Activated CD4-positive, alpha-beta T cell treated with anti-CD3 and anti-CD28 coated beads, Interleukin-10, Interleukin-2, amounts not matched to agents 100 ng/mL and 50 ng/mL, durations not matched to agents 16 hours and 8 hours (primary cell): ENCODE measurements at places on chromosomes 6 and 20.

DNA sequence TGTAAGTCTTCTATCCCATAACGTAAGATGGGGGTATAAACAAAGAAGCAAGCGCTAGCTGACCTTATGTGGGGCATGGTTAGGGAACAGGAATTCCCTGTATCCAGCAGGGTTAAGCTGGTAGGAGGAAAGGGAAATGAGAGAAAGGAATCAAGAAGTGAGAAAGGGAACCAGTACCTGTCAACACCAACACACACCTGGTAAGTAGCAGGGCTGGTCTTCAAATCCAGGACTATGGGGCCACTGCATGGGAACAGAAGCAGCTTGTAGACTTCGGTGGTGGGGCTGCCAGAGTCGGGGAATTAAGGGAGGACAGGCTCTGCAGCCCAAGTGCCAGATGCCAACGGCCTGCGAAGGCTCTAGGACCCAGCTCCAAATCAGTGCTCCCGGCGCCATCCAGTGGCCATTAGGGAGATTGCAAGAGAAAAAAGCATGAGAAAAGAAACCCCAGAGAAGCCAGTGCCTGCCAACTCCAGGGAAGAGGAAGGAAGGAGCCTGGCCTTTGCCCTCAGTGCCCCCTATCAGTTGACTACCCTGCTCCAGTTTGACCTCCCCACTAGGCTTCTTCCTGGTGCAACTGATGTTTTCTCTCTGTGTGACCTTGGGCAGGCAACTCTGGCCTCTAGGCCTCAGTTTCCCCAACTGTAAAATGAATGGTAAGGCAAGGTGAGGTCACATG is 15.8 kb upstream of the RBPJL start:
- peak; percentile 80 for DNase-seq

DNA sequence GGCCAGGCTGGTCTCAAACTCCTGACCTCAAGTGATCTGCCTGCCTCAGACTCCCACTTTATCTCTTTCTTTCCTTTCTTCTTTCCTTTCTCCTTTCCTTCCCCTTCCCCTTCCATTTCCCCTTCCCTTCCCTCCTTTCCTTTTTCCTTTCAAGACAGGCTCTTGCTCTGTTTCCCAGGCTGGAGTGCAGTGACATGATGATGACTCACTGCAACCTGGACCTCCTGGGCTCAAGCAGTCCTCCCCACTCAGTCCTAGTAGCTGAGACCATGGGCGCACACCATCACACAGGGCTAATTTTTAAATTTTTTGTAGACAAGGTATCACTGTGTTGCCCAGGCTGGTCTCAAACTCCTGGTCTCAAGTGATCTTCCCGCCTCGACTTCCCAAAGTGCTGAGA is 377.6 kb upstream of the ZFP64 start:
- no peak for DNase-seq

GRCh38 chr6:163405412-163406309 is 8.9 kb upstream of the QKI start:
- DNase-seq: no peak

DNA sequence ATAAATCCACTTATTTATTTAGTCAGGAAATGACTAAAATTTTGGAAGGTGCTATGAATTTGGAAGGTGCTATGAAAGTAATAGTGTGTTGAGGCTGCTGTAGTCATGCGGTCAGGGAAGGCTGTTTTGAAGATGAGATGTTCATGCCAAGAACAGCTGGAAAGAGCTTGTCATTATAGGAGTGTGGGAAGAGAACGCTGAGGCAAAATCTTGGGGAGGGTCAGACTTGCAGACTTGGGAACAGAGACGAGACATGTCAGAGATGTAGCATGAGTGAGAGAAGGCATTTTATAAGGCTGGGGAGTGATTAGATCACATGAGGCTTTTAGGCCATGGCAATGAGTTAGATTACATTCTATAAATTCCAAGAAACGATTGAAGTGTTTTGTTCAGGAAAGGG is 124.0 kb upstream of the B3GAT2 start:
- DNase-seq: no peak

GRCh38 chr6:154138793-154139192 is 99.8 kb downstream of the OPRM1 start:
- DNase-seq: no peak

DNA sequence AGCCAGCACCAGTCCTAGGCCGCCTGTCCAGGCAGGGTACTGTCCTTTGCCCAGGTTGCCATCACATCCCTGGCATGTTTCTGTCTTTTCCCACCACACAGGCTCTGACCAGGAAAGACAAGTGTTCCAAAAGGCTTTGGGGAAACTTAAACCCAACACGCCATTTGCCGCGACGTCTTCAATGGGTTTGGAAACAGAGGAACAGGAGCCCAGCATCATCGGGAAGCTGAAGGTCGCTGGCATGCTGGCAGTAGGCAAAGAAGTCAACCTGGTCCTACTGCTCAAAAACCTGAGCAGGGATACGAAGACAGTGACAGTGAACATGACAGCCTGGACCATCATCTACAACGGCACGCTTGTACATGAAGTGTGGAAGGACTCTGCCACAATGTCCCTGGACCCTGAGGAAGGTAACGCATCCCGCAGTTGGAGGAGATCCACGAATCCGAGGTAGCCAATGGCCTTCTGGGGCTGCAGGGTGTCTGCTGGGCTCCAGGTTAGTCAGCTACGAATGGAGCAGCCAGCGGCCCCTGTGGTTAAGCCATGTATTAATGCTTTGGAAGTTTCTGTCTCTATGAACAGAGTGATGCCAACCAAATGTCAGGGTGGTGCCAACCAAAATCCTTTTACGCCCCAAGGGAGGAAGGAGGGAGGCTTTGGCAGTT is 36.2 kb downstream of the TGM3 start:
- no peak for DNase-seq

GRCh38 chr6:39898625-39899024 is 35.6 kb downstream of the MOCS1 start:
- DNase-seq: no peak

DNA sequence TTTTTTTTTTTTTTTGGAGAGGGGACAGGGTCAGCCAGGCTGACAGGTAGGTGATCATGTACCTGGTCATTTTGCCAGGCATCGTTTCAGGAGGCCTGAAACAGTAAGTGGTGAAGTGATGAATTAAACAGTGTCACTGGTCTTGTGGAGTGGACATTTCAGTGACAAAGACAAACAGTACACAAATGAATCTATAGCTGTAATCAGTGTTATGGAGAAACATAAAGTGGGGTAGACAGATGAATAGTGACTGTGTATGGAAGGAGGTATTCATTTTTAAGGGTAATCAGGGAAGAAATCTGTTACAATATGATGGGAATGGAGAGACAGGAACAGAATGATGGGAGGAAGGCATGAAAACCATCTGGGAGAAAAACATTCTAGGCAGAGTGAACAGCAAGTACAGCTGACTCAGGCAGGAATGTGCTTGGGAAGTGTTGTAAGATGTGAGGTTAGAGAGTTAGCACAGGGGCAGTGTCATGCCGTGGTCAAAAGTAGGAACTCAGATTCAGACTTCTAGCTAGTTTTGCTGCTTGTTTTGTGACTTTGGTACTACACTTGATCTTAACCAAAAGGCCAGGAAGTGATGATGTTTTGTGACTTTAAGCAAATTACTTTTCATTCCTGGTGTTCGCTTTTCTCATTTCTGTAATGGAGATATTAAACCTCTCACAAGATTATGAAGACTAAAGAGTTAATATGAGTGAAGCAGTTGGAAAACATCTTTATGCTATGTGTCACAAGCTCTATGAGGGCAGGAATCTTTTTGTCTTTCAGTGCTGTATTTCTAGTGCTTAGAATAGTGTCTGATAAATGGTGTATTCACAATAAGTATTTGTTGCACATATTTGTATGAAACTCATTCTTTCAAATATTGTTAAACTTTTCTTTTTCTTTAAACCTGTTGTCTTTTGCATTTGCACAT is 43.4 kb downstream of the QKI start:
- peak; percentile 15 for DNase-seq

GRCh38 chr6:76790045-76790796 is 673.1 kb downstream of the HTR1B start:
- DNase-seq: no peak

DNA sequence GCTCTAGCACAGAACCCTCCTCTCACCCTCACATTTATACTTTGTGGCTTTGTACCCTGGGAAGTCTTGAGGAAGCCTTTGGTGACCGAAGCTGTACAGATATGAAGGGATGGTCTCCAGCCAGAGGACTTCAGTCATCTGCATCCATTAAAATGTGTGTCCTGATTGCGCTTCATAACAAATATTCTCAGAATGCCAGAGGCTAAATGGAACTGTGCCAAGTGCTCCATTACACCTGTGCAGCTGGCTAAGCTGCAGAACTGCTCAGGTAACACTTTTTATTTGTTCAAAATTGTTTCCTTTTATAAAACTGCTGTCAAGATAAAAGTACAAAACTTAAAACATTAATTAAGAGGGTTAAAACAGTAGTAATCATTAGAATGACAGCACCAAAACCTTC is 22.3 kb downstream of the TPBG start:
- DNase-seq: no peak

- DNase-seq: no peak
Observed at GRCh38 chr6:147205690-147206600, 1.7 kb downstream of the STXBP5 start.

DNA sequence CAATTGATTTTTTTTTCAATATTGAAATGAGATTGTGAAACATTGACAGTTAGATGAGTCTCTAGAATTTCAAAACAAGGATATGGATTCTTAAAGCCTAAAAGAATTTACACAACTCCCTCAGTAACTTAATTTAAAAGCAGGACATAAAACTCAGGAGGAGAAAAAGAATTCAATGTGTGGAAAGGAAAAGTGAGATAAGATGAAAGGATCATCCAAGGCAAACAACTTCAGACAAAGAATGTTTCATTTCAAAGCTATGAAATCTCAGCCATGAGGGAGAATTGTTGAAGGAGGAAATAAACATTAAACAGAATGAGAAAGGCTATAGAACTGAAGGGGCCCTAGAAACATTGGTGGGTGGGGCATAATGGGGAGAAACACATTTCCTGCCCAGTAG is 191.7 kb upstream of the NOX3 start:
- no peak for DNase-seq

- peak; percentile 31 for DNase-seq
Observed at GRCh38 chr6:71289039-71289801, 609 bp downstream of the OGFRL1 start.

DNA sequence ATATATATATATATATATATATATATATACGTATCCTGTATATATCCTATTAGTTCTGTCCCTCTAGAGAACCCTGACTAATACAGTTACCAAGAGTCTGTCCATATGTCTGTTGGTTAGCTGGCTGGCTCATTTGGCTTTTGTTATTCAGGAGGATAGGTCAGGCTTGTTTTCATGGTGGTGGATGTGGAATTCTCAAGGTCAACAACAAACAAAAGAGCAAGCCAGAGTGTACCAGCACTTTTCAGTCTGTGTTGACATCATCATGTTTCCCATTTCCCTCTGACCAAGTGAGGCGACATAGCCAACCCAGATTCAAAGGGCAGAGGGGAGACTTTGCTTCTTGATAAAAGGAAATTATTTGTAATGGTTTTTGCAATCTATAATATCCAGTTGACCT is 88.5 kb upstream of the PTCHD4 start:
- no peak for DNase-seq

DNA sequence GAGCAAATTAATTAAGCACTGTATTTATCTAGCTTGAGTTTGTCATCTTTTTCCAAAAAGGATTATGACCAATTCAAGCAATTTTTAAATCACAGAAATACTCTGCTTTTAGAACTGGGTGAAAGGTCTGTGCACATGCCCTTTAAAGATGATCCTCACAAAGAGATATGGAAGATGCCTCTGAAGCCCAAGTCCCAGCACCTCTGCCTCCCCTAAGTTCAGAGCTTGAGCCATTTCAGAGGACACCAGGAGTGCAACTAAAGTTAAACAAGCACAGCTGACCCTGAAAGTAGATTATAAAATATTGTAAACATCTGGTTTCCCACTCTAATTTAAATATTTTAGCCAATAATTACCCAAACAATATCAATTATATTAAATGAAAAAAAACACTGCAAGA is 139.5 kb upstream of the BEND6 start:
- DNase-seq: no peak

- DNase-seq: no peak
Observed at GRCh38 chr20:43189554-43190331, at the start of gene PTPRT. PTPRT (minus strand) TSS chr20:43189906; CDS start chr20:43189733, 173 bp downstream.

- DNase-seq: no peak
Observed at GRCh38 chr6:4510906-4511640, 265.1 kb upstream of the CDYL start.

- peak; percentile 12 for DNase-seq
Observed at GRCh38 chr6:28543651-28544610, 18.2 kb downstream of the GPX5 start.

DNA sequence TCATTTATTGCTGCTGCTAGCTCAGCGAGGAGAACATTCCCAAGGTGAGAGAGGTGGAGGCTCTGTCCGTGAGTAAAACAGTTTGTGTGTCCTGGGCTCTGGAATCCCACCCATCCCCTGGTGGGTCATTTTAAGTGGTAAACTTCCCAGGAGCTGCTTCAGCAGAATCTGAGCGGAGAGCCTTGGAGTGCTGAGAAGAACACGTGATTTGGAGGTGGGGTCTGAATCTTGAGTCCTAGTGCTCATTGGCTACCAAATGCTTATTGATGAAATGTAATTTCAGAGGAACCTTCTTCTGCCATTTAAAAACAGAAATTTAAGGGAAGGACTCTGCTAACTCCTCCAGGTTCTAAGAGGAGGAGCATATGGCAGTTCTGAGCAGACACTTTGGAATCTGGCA is 132.4 kb downstream of the CDH26 start:
- no peak for DNase-seq

DNA sequence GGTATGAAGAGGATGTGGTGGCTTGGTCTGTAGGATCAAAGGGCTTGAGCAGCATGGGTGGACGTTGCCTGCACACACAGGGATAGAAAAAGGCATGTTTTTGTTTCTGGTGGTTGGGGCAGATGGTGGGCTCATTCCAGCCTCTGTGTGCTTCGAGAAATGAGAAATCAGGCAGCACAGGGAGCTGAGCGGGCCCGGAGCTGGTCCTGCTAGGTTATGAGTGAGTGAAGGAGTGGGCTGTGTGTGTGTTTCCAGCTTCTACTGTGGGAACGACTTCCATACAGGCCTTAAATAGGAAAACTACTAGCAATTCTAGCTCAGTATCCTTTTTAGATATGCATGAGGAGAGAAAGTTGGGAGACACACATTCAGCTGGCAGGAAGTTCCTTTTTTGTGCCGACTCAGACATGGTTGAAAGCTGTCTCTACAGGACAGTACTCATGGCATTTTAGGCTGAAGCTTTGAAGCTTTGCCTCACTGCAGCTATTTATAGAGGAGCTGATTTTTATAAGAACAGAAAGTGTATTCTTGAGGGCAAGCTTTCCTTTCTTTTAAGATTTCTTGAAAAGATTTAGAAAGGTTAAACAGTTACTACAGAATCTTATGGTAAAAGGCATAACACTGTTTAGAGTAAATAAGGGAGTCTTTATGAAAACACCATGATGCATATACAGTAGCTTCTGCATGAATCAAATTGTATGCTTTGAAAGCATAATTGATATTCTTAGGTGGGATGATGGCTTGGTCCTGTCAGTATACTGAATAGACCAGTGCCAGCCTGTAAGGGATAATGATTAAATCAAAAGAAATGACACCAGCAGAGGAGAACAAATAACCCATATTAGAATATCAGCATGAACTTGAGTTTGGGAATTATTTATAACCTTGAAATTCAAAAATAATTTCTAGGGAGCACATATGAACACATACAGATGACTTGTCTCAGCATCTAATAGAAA is 104.0 kb upstream of the MAN1A1 start:
- DNase-seq: no peak
